ENCODE measurements at places on chromosomes 12 and 14.

DNA sequence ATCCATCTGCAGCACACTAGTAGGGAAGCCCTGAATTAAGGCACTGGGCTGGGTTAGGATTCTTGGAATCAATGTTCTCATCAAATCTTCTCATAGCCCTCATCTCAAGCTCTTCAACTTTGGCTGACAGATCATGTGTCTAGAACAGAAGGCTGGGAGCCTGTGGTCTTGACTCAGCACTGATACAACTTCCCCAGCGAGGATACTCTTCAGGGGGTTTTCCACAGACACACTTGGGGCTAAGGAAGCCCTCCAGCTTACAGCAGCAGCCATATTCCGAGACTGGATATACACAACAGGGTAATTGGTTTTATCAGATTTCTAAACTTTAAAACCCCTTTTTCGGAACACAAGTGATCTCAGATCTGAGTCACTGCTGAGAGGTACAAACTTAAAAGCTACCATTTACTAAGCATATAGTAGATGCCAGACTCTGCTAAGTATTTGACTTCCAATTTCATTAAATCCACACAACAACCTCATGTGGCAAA, 3.5 kb downstream of the FMNL3 start:
- DNase-seq, result no peak

- DNase-seq, result no peak
Measured at GRCh38 chr14:85310491-85311272, 219.3 kb upstream of the FLRT2 start.

GRCh38 chr14:81268016-81268416, 47.3 kb upstream of the GTF2A1 start:
- DNase-seq, result no peak

DNA sequence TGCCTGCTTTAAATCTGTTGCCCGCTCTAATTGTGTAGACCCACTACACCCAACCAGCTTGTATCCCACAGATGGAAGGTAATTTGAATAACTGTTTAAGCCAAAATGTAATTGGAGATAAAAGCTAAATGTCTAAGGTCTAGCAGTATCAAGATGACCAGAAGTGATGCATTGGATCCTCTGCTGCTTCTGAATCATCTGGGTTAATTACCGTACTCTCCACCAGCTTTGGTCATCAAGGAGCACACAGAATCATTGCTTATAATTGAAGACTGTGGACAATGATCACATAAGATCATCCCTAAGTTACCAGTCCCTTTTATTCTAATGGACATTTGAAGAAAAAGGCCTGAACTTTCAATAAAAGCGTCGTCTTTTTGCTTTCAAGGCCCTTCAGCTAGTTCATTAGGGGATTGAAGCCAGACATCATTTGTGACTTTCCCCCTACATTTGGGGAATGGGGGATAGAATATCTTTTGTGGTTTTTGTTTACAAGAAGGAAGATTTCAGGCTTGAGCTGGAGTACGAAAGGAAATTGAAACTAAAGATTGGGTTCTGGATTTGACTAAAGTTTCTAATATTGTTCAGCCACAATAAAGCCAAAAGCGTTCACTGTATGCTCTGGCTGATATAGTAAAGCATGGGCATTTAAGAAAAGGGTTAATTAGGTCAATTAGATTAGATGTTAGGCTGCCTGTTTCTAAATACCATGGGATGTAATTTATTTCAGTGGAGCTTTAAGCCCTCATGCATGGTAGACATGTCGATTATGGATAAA, 123.2 kb downstream of the CHST11 start:
- no peak for DNase-seq

GRCh38 chr14:38290601-38291188, 34.8 kb upstream of the CLEC14A start:
- no peak for DNase-seq

GRCh38 chr14:95140060-95140858, 17.1 kb downstream of the DICER1 start:
- no peak for DNase-seq

GRCh38 chr12:108482717-108483212, 32.3 kb upstream of the FICD start:
- DNase-seq, result no peak

- no peak for DNase-seq
Measured at GRCh38 chr12:94812345-94812744, 162.0 kb upstream of the TMCC3 start.

DNA sequence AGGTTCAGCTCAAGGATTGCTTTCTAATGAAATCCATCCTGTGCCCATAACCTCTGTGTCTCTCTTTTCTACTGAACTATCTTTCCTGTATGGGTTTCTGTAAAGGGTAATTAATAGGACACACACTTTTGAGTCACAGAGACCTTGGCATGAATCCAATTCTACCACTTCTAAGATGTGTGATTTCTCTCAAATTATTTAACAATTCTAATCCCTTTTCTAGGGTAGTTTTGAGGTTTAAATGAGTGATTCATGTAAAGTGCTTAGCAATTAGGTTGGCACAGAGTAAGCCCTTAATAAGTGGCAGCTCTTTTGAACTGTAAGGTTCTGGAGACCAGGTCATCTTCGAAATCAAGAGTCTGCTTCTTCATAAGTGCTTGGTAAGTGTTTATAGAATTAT, 202.7 kb downstream of the RASSF9 start:
- no peak for DNase-seq

DNA sequence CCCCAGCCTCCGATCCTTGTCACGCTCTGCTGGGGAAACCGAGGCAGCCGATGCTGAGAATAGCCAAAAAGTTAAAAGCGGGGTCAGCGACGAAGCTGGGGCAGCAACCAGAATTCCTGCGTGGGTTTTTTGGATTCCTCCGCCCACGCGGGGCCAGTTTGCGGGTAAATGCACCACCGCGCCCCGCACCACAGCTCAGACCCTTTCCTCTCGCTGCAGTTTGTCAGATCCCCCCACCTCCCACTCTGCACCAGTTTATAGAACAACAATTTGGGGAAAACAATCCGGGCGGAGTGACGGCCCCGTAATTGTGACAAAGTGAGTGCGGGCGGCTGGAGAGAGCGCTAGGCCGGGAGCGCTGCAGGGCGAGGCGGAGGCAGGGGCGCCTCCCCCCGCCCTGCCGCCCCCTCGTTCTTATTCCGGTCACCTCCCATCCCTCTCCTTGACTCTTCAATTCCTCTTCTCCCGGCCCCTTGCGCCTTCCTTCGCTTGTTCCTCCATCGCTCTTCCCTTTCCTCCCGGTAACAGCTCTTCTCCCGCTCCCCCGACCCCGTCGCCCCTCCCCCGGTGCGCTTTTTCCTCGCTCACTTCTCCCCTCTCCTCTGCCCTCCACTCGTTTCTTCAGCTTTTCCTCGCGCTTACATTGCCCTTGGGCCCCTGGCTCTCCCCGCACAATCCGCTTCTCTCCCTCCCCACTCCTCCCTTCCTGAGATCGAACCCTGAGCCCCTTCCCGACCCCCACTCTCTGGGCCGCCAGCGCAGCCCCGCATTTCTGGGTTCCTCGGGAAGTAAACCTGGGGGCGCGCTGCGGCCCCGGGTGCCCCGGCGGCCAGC, 646 bp upstream of the DNAJC22 start:
- DNase-seq, result no peak

- no peak for DNase-seq
Measured at GRCh38 chr12:47033081-47033480, 46.3 kb upstream of the PCED1B start.

- no peak for DNase-seq
Measured at GRCh38 chr14:103450416-103450815, 65.2 kb downstream of the MARK3 start.

DNA sequence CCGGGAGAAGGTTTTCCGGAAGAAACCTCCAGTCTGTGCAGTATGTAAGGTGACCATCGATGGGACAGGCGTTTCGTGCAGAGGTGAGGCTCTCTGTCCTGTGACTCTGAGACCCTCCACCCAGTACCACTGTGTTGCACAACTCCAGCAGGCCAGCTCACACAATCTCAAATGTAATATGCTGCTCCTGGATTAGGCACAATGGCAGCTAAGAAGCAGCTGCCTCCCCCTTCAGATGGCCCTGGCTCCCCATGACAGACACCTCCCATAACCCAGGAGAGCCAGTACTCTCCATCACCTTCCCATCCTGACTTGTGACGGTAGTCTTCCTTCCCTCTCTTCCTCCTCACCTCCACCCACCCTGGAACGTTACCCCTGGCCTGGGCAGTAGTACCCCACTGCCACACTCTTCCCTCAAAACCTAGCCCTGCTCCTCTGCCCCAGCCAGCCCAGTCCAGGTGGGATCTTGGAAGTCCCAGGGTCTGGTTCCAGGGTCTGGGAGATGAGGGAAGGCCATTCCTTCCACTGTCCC, 2.1 kb downstream of the TNS2 start:
- DNase-seq, result no peak

DNA sequence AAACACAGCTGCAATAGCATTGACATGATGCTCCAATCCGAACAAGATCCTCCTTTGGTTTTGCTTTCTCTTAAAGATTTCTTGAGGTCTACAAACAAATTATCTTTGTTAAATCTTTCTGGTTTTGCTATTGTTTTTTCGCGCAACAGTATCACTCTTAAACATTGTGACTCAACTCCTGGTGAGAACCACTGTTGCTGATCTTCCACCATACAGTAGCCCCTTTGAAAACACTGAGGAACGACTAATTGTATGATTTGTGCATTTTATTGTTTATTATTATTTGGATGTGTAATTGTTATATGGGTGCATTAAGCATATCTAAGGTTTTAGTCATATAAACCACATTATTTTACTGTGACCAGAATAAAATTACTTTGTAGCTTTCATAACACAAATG, 282.8 kb downstream of the EGLN3 start:
- no peak for DNase-seq

GRCh38 chr14:68696721-68697495, 96.0 kb downstream of the ZFP36L1 start:
- no peak for DNase-seq

- no peak for DNase-seq
Measured at GRCh38 chr14:103099081-103099732, 4.7 kb downstream of the EXOC3L4 start.

DNA sequence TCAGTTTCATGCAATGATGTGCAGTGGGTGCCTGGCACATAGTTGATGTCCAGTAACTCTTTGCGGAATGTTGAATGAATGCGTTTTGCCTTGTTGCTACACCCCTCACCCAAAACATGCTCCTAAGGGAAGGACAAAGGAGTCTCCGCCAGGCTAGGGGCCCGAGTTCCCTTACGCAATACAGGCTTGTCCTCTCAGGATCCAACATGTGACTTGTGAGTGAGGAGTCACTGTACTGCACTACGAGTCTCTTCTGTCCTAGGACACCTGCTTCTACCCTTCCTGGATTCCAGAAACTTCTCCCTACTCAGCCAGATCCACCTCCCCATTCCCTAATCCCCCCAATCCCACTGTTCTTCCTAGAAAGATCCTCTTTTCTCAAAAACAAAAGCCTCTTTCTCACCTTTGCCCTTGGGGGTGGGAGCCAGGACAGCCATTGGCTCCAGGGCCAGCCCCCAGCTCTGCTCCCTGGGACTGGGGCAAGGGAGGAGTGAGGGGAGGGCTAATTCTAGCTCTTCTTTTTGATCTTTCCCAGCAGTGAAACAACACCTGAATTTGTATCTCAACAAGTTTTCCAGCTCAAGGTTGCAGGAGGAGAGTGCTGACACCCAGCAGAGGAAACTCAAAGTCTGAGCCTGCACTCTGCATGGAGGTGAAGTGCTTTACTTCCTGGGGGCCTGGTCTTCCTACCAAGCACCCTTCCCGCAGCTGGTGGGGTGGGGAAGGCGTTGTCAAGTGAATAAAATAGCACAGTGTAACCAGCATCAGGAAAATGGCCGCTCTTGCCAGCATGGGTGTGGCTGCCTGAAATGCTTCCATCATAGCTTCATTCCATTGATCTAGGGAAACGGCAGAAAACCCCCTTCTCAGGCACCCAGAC, 3.4 kb upstream of the OTUB2 start:
- no peak for DNase-seq

DNA sequence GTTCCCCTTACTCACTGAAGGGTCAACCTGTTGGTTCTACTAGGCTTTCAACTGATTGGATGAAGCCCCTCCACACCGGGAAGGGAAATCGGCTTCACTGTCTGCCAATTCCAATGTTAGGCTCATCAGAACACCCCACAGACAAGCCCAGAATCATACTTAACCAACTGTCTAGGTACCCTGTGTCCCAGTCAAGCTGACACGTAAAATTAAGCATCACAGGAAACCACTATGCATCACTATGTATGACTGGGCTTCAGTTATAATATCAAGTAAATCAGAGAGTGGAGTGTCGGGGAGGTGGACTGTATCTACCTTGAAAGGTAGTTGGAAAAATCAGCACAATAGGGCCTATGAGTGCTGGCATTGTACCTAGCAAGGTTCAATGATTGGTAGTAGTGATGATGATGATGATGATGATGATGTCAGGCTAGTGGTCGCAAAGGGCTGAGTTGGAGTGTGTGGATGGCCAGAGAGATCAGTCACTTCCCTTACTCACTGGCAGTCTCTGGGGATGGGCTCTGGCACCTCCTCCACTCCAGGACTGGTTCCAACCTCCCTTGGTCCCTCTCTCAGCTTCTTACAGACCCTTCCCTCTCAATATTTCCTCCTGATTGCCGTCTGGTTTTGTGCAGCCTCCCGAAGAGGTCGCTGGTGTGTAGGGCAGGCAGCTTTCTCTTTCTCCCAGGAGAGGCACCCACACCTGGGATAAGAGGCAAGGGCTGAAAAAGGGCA, 3.3 kb upstream of the ATG101 start:
- no peak for DNase-seq

DNA sequence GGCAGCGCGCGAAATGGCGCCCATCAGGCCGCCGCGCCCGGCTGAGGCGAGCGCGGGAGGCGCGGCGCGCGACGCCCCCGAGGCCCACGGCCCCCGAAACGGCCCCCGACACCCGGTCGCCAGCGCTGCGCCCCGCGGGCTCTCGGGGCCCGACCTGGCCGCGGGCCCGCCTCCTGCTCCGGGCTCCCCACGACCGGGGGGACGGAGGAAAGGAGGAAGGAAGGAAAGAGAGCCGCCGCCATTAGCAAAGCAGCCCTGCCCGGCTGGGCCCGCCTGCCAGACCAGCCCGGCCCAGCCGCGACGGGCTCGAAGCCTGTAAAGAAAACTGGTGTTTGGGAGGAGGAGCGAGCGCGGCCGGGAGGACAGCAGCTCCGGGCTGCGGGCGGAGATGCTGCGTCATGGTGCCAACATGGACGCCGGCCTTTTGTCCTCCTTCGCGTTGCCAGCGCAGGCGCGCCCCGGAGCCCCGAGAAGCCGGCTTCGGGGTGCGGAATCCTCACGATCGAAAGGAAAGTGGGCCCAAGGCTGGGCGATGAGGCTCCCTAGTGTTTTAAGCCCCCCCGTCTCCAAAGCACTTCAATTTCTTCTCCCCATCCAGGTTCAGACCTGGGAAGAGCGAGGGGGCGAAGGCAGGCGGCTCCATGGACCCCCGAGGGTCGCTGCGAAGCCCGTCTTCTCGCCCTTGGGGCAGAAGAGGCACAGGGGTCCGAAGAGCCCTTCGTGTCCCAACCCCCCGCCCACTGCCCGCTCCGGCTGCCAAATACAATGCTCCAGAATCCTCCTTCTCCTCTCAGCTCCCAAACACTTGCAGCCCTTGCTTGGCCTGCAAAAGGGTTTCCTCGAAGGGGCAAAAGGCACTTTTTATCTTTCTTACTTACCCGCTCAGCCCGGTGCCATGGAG, 2.9 kb upstream of the SETD1B start:
- peak; percentile 45 for DNase-seq

DNA sequence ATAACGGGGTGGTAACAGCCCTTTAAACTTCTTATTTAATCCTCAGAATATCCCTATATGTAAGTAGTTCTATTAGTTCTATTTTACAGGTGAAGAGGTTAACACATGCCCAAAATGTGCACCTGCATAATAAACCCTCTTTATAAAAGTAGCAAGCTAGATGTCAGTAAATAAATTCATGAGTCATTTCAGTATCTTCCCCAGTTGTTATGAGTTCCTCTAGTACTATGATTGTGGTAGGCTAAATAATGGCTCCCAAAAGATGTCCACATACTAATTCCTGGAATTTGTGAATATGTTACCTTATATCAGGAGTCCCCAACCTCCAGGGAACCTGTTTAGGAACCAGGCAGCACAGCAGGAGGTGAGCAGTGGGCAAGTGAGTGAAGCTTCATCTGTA, 106.5 kb downstream of the TMTC3 start:
- no peak for DNase-seq
